GM19239 (cell line): ENCODE measurements at places on chromosomes 1 and 21.

GRCh38 chr1:167562702-167563101, 9.1 kb upstream of the CREG1 start:
- no peak for DNase-seq

DNA sequence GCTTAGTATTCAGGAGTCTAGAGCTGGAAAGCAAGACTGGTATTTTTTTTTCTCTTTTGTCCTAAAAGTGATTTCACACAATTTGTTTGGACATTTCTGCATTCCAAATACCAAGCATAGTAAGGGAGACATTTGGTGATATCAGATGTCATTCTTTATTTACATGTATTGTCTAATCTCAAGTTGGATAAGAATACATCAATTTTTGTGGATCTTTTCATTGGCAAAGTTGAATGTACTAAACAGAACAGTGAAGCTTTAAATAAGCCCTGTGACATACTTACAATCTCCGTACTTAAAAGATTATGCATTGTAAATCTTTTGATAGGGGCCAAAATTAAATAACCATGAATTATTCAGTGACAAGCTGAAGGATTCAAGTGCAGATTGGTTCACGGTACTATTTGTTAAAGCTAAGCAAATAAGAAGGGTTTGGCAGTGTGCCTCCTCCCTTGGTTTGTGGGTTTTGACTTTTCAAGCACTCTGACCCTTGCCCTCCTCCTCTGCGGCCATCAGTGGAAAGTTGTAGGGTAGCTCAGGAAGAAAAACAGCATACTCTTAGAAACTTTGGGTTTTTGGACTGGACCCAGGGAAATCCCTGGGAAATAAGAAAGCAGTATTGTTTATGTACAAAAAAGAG, 663.7 kb downstream of the ADGRL2 start:
- no peak for DNase-seq

GRCh38 chr21:36325373-36326010, 5.5 kb downstream of the MORC3 start:
- DNase-seq: no peak

DNA sequence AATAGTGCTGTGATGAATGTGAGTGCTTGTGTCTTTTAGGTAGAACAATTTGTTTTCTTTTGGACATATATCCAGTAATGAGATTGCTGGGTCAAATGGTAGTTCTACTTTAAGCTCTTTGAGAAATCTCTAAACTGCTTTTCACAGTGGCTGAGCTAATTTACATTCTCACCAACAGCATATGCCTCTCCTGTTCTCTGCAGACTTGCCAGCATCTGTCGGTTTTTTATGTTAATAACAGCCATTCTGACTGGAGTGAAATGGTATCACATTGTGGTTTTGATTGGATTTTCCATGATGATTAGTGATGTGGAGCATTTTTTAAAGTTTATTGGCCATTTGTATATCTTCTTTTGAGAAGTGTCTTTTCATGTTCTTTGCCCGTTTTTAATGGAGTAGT, 647.3 kb upstream of the ADAMTS5 start:
- DNase-seq: no peak

- no peak for DNase-seq
Measured at GRCh38 chr1:153951801-153952200, 5.3 kb upstream of the DENND4B start.

- peak; percentile 69 for DNase-seq
Measured at GRCh38 chr1:154837672-154838171, 32.4 kb downstream of the KCNN3 start.

- DNase-seq: no peak
Measured at GRCh38 chr1:204830747-204831146, 39.9 kb upstream of the NFASC start.

- no peak for DNase-seq
Measured at GRCh38 chr1:182570611-182570970, 18.5 kb downstream of the RNASEL start.

GRCh38 chr1:201111156-201111555, 1.1 kb downstream of the CACNA1S start:
- DNase-seq: no peak

GRCh38 chr1:28640766-28641165, 2.1 kb downstream of the TAF12 start:
- no peak for DNase-seq

DNA sequence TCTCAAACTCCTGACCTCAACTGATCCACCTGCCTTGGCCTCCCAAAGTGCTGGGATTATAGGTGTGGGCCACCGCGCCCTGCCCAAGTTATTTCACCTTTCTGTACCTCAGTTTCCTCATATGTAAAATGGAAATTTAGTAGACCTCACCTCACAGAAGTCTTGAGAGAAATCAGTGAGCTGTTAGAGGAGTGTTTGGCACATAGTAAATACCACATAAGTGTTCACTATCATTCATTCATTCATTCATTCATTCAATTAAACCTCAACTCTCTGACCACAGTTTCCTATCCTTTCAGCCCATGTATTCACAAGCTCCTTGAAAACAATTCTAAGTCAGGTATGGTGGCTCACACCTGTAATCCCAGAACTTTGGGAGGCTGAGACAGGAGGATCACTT, 3.8 kb upstream of the FGR start:
- no peak for DNase-seq

DNA sequence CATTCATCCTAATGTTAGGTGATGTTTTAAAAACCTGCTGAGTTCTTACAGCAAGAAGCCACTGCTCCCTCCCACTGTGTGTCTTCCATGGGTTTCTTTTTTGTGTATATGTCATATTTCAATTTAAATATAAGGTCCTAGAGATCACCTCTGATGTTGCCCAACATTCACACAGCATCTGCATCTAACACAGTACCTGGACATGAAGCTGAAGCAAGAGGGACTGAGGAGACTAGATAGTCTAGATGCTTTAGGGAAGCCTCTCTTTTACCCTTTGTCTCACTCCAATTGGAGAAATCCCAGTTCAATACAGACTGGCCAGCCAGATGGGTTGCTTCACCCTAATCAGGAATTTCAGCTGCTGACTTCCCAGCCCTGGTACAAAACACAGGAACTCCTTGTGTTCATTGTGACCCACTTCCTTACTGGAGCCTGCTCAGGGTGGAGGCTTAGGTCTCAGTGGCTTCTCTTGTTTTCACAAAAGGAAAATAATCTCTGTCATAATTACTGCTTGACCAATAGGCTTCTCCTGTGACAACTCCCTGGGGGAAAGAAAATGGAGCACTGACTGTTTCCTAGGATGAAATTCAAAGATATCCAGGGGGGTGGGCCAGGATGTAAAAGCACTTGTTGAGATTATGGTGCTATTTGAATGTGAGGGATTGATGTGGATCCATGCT, 17.3 kb downstream of the BTG2 start:
- DNase-seq: no peak

- DNase-seq: no peak
Measured at GRCh38 chr1:197485790-197486189, 217.7 kb downstream of the CRB1 start.

GRCh38 chr1:53341961-53342707, 14.3 kb upstream of the LRP8 start:
- DNase-seq: no peak

- DNase-seq: no peak
Measured at GRCh38 chr1:16628361-16629111, 15.2 kb upstream of the NBPF1 start.

- DNase-seq: no peak
Measured at GRCh38 chr1:95730986-95731385, 497.0 kb downstream of the RWDD3 start.

GRCh38 chr21:31204801-31205200, 139.3 kb downstream of the TIAM1 start:
- DNase-seq: no peak

GRCh38 chr1:162206749-162207635, 137.5 kb downstream of the NOS1AP start:
- no peak for DNase-seq

GRCh38 chr1:229987953-229988352, 79.1 kb upstream of the GALNT2 start:
- DNase-seq: no peak

- DNase-seq: no peak
Measured at GRCh38 chr1:45569571-45569961, 14.3 kb upstream of the NASP start.

- no peak for DNase-seq
Measured at GRCh38 chr1:5430911-5431697, 561.1 kb downstream of the NPHP4 start.

DNA sequence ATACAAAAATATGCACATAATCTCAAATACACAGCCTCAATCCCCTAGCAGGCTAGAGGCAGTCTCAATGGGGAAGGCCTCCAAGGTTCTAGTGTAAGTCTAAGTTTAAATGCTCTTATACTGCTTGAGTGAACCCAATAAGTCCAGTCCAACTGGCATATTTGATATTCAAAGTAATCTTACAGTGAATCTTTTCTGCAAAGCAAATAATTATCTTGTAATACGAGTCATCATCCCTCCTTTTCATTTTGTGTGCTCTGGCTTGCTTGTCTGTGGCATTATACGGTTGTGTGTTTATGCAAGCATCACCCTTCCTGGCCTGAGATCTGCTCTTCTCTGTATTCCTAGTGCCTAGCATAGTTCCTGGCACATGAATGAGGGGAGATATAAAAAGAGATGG, 166.9 kb upstream of the HMGB4 start:
- DNase-seq: no peak

GRCh38 chr1:30748098-30748698, 9.4 kb downstream of the LAPTM5 start:
- DNase-seq: no peak
